Activated T-helper 2 cell treated with anti-CD3 and anti-CD28 coated beads, Interferon-gamma antibody, Interleukin-2, Interleukin-4, amounts not matched to agents 10 μg/mL and 5 μg/mL and 100 μg/mL, durations not matched to agents 14 hours and 24 hours and 36 hours (primary cell): ENCODE measurements at places on chromosomes 1 and 21. TPM values are rescaled to one million over a fixed set of nuclear protein-coding genes. Genes with fewer than 3 reads are reported as not detected.

CNR2 gene
- total RNA-seq: 0.05 and 0.07 TPM in 2 replicates

OLFML2B gene
- total RNA-seq: not detected in 2 replicates

LTN1 gene
- total RNA-seq: 24.9 and 27.5 TPM in 2 replicates

TTC39A gene
- 0.41 and 0.44 TPM in 2 replicates for total RNA-seq

SELE gene
- not detected in 2 replicates for total RNA-seq

- no peak for DNase-seq
Observed at GRCh38 chr21:32534113-32534512, 51.2 kb downstream of the TCP10L start.

GRCh38 chr1:240092301-240093119 is 827 bp downstream of the FMN2 start:
- no peak for DNase-seq

- no peak for DNase-seq
Observed at GRCh38 chr1:183043872-183044854, 20.9 kb downstream of the LAMC1 start.

- DNase-seq: no peak
Observed at GRCh38 chr1:178510155-178510554, 2.8 kb upstream of the TEX35 start.

DNA sequence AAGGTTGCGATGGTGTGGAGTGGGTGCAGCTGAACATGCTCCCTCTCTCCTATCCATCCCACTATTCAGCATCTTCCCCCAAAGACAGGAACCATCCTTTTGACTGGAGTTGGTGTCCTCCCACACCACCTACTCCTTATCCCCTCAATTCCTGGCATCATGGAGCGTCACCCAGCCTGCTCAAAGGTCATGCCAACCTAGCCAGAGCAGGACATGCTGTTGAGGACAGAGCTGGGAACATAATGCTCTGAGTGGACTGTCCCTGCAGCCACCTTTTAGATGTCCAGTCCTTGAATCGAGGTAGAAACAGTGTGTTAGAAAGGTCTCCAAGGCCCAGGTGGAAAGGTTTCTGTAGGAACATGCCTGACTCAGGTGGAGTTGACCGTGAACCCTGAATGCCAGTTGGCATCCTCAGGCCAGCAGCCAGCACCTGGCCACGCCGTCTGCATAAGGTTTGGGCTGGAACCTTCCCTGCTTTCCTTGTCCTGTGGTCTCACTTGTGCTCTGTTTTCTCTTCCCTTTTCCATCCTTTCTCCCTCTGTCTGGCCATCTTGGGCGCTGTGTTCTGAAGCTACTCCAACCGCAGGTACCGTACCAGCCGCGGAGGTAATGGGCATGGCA is 52.2 kb upstream of the CNTN2 start:
- DNase-seq: no peak

GRCh38 chr1:169122976-169123375 is 16.5 kb downstream of the ATP1B1 start:
- DNase-seq: no peak

DNA sequence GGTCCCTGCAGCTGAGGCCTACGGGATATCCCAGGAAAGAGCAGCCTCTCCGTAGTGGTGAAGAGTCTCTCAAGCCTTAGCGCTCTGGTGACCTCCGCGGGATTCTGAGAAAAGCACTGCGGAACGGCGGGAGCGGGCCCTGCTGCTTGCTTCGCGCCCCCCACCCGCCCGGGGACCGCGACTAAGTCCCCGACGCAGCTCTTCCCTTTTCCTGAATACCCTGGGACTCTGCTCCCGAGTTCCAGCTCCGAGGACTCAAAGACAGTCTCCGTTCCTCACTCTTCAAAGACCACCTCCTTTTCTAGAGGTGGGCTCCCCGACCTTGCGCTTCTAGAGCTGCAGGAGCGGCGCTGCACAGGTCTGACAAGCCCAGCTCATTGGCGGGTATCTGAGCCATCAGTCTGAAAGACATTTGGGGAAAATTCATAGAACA is 3.6 kb upstream of the PRRX1 start:
- no peak for DNase-seq

- no peak for DNase-seq
Observed at GRCh38 chr1:31667065-31667785, 22.5 kb upstream of the PEF1 start.

DNA sequence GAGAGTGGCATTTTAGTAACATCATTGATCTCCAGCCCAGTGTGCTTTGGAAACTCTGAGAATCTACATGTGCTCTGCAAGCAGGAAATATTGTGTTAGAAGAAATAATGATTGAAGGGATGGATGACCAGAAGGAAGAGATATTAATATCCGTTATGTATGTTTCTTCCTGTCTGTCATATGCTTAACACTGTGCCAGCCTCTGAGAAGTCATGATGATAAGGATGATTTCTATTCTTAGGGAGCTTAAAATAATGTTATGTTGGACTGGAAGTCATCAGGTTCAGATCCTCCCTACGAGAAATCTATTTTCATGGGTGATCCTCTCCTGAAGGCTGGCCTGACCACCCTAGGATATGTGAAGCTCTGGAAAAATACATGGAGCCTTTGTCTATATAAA is 192.4 kb upstream of the GORAB start:
- no peak for DNase-seq

DNA sequence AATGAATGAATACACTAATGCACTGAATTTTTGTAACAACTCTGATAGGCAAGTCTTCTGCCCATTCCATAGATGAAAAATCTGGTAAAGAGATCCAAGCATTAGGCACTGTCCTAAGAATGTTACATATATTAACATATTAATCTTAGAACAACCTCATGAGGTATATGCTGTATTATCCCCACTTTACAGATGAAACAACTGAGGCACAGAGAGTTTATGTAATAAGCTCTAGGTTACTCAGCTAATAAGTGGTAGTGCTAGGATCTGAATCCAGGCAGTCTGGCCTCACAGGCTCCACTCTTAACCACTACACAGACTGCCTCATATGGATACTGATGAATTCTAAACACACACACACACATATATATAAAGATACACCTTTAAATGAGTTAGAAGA is 52.8 kb downstream of the TRAF5 start:
- no peak for DNase-seq

GRCh38 chr1:41473738-41474362 is 10.6 kb downstream of the EDN2 start:
- DNase-seq: no peak

DNA sequence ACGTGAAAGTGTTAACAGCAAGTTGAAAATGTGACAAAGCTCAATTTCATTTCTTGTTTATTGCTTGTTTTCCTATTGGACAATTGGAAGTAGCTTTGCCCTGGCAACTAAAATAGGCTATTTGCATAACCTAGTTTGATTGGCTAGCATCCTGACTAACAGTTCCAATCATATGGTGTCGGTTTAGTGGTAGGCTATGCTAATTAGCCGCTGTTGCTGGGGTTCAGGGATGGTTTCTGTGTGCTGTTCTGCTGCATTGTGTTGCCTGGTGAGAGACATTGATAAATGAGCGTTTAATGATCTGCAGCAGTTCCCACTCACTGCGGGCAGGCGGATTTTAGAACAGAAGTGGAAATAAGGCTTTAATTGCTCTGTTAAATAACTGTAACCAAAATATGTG is 68.5 kb downstream of the DYRK1A start:
- peak; percentile 48 for DNase-seq

DNA sequence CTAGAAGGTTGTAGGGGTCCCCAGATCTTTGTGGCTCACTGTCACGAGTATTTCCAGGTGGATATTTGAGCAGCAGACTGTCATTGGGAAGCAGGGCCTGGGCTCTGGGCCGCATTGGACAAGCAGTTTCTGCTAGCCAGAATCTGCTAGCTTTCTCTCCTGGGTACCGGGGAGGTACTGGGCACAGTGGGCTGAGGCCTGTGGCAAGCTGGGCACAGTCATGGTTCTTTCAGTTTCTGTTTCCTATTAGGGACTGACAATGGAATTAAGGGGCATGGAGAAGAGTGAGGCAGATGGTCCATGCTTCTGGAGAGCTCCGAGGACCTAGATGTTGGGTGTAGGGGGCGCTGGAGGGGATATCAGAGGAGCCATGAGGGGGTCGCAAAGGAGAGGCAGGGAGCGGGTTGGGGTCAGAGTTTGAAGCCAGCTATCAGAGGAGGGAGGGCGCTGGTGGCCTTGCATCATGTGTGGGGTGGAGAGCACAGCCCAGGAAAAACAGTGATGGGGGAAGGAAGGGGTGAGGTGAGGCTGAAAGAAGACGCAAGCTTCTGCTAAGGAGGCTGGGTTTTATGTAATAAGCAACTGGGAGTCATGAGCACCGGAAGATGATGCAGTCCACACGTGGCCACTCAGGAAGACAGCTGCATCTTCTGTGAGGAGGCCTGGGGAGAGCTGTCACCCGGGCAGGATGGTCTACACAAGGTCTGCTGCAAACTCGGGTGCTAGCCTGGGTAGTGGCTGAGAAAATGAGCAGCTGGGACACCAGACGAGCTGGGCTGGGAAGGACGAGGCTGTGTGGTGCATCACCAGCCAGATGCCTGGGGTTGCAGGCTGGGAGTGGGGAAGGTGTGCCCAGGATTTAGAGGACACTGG is 72.7 kb downstream of the IER5 start:
- no peak for DNase-seq

DNA sequence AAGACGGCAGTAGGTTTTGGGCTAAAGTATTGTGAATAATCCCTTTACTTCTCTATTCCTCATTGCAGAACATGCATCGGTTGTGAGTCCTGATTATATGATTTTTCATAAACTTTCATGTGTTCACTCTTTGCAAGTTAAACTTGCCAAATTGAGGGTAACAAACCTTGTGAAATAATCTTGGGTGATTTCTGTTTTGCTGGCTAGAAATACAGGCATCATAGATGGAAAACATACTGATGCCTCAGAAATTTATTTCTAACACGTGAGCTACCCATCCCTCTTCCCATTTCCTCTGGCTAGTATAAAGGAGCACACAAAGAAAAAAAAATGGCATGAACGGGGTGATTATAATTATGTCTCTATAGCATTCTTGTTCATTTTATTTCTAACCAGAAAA is 39.6 kb downstream of the RGS5 start:
- no peak for DNase-seq

- no peak for DNase-seq
Observed at GRCh38 chr1:17078991-17079868, 25.4 kb upstream of the SDHB start.

DNA sequence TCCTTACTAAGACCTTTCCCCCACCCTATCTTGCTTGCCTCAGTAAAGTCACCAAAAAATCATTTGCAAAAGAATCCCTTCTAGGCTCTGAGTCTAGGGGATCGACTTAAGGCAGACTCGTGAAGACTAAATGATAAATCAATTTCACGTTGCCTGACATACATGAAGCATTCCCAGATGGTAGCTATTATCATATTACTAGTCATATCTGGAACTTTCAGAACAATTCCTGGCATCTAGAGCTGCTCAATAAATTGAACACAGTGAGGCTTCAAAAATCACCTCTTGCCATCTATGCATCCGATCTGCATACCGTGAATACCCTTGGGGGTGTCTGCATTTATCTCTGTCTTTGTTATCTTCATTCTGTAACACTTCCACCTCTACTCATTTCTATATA is 49.6 kb upstream of the DAB1 start:
- DNase-seq: no peak
